ENCODE measurements at places on chromosomes 6 and 20.

GRCh38 chr6:138979365-138979764 lies 8.7 kb downstream of the REPS1 start:
- DNase-seq: no peak

DNA sequence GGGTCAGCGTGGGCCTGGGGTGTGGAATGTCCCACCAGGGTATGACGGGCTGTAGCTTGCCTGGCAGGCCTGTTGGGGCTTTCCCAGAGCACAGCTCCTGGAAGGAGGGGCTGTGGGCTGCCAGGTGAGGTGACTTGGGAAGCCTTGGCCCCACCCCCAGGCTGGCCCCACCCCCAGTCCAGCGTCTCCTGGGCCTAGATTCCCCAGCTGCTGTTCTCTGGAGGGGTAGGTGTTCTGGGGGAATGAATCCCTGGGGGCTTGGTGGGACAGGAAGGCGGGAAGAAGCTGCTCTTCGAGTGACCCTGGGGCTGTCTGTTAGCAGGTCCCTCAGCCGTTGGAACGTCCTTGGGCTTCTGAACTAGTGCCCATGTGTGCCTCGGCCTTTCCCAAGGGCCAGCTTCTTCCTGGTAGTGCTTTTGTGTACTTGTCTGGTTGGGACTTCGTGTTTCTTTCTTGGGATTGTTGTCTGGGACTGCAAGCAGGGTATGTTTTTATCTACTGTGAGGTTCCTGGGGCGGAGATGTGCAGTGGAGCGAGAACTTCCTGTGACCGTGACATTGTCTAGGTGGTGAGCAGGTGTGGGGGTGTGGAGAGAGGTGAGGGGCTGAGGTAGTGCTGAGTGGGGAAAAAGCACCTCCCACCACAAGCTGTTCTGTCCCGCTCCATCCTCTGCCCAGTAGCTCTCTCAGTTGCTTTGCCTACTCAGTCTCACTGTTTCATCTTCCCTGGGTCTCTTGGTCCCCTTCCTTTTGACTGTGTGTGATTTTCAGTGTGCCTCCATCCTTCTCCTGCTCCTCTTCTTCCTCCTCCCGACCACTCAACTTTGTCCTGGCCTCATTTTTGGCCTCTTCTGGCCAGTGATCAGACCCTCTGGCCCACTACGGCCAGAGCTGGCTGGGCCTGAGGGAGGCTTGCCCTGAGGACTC lies 1.3 kb upstream of the DDR1 start:
- DNase-seq: no peak

DNA sequence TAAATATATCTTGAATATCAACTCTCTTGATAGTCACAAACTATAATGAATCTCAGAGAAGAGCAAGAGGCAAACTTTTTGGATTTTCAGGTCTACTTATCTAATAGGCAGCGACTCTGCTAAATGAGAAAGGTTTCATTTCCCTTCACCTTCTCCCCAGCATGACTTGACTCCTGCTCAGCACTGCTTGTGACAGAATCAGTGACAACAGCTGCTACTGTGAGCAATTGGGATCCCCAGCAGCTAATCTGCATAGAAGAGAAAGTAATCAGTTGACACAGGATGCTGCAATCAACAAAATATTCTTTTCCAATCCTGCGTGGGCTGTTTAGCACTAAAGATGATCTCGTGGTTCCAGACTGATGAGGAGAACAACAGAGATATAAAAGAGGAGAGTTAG lies 205.5 kb downstream of the MMUT start:
- no peak for DNase-seq

DNA sequence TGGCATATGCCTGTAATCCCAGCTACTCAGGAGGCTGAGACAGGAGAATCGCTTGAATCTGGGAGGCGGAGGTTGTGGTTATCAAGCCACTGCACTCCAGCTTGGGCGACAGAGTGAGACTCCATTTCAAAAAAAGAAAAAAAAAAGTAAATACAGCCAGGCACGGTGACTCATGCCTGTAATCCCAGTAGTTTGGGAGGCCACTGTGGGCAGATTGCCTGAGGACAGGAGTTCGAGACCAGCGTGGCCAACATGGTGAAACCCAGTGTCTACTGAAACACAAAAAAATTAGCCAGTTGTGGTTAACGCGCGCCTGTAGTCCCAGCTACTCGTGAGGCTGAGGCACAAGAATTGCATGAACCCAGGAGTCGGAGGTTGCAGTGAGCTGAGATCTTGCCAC lies 1.5 kb upstream of the NINL start:
- DNase-seq: no peak

DNA sequence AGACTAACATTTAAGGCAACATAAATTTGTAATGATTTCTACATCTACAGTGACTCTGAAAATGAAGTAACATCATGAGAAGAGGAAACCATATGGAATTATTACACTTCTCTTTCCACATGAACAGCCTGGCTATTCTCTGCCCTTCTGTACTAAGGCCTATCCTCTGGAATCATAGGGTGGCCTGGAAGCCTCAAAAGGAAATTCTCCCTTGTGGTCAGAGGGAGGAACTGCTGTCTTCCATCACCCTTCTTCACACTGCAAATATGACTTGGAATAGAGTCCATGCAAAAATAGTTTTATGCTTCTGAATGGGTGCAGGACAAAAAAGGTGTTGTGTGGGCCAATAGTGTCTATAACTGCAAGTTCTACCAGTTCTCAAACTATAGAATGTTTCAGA lies 44.6 kb upstream of the SH3BGRL2 start:
- DNase-seq: no peak

DNA sequence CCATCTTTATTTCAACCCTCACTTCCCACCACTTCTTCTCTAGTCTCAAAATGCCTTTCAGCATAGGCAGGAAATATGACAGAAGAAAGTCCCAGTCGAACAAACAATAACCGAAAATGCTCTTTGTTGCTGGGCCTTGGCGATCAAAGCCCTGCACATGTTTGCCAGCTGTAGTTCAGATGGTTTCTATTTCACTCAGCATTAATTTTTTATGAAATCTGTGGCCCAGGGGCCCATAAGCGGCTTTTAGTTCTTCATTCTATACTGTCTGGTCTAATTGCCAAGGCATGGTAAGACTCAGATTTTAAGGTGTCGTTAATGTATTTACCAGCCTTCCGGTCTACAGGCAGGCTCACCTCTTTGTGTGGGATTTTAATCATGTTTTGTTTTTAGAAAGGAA lies 10.9 kb upstream of the F13A1 start:
- DNase-seq: no peak

GRCh38 chr6:139327038-139327437 lies 35.2 kb upstream of the TXLNB start:
- DNase-seq: no peak

GRCh38 chr20:12358006-12358654 lies 440.4 kb downstream of the BTBD3 start:
- DNase-seq: no peak

DNA sequence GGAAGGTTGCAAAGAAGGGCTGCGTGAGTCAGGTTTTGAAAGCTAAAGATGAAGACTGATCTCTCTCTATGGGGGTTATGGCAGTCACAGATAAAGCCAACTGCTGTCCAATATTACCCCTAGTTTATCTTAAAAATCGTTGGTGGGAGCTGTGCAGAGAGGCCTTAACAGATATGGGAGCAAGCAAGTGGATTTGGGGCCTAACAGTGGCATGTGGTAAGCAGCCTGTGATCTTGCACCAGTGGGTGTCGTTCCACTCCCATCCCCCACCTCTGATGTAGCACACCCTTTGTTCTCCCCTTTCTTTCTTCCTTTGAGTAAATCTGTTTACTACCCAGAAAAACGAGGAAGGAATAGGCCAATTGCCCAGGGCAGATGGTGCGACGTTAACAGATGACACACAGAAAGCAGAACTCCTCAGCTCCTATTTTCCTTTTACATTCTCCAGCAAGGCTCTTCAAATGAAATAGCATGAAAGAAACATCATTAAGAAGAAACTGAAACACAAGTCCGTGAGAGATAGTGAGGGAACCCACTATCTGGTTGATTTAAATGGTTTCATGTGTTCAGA lies 274.1 kb upstream of the CITED2 start:
- no peak for DNase-seq

GRCh38 chr6:32779036-32779435 lies 15.7 kb upstream of the HLA-DQB2 start:
- DNase-seq: no peak

- no peak for DNase-seq
Measured at GRCh38 chr6:105608711-105609374, 206.0 kb upstream of the PREP start.

DNA sequence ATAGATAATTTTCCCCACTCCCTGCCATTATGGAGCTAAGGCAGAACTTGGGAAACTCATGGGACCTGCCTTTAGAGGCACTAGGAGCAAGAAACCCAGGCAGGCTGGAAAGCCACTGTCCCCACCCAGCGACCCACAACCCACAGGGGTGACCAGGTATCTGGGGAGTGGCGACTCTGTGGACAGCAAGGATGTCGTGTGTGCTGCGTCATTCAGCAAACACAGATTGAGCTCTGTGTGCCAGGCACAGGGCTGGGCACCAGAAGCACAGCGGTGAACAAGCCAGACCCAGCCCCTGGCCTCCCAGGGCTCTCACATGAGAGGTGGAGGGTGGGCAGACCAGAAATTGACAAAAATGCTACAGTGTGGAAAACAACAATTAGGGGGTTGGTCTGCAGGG lies 27.7 kb downstream of the DLGAP4 start:
- DNase-seq: no peak

GRCh38 chr6:100465701-100466409 lies 1.1 kb upstream of the SIM1 start:
- no peak for DNase-seq

- DNase-seq: no peak
Measured at GRCh38 chr20:32462900-32463641, 104.9 kb downstream of the ASXL1 start.

DNA sequence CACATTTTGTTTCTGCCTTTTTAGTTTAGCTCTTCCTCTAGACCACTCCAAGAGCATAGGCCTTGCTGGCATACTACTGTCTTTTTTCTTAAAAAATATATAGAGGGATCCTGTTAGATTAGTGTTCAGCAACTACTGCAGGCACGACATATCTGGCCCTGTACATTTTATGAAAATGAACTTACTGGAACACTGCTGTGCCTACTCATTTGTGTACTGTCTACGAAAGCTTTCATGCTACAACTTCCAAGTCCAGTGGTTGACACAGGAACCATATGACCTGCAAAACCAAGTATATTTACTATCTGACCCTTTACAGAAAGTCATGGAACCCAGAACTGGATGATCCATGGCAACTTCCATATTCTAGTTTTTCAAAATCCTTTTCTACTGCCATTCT lies 66.6 kb upstream of the SPTLC3 start:
- DNase-seq: no peak

- DNase-seq: no peak
Measured at GRCh38 chr6:79985128-79985527, 19.3 kb upstream of the TTK start.

GRCh38 chr6:28349892-28350737 lies at the start of gene ZKSCAN3:
ZKSCAN3 (plus strand) TSS chr6:28349947; CDS start chr6:28359587, 9,640 bp downstream.
- peak; percentile 75 for DNase-seq

DNA sequence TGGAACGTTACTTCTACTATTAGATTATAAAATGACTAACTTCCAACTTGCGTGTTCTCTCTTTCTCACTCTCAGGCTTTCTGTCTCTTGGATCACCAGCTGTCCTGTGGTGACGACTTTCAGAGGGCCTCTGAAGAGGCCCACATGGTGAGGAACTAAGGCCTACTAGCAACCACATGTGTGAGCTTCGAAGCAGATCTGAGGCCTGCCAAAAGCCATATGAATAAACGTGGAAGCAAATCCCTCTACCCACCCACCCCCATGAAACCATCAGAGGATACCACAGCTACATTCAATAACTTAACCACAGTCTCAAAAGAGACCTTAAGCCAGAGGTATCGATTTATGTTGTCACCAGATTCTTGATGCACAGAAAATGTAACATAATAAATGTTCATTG lies 13.5 kb upstream of the BMP5 start:
- no peak for DNase-seq

DNA sequence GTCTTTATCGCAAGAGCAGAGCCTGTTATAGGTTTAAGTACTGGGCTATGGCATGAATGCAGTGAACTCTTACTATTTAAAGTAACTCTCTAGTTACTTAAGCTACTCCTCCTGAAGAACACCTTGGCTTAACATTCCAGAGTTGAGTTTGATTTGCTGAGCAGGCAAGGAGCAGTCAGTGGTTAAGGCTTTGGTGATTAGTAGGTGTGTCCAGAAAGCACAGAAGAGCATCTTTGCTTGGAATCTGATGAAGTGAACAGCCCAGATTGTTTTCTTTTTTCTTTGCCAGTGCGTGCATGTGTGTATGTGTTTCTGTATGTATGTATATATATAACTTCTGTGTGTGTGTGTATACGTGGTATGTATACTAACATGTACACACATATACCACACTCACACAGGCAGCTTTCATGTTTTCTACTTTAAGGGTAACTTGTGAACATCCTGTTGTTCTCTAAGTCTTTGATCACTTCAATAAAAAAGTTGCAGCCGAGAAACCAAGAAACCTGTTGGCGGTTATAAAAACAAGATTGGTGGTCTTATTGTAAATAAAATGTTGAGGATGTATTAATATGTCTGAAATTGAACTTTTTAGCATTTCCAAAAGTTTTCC lies 56.2 kb upstream of the TULP4 start:
- DNase-seq: no peak

DNA sequence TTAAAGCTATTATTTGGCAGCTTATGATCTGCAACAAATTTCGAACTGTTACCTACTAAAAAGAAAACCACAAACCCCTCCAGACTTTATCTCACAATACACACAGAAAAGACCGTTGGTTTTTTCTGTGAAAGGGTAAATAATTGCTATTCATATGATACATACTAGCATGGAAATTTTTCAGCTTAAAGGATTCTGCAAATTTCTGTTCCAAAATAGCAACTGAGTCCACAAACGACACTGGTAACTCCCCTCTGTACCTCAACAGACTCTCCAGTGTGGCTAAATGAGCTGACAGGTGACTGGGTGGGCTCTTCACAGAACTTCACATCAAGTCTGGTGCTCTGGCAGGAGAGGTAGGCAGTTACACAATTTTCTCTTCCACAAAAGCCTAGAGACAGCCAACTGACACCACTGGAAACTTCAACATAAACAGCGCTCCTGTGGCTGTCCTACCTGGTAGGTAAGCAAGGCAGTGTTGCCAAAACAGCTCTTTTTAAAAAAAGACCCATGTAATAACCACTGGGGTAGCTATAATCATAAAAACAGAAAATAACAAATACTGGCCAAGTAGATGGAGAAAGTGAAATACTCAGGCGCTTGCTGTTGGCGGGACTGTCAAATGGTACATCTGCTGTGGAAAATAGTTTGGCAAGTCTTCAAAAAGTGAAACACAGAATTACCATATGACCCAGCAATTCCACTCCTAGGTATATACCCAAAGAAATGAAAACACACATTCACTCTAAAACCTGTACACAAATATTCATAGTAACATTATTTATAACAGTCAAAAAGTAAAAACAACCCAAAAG lies 37.8 kb downstream of the ELOVL5 start:
- no peak for DNase-seq

DNA sequence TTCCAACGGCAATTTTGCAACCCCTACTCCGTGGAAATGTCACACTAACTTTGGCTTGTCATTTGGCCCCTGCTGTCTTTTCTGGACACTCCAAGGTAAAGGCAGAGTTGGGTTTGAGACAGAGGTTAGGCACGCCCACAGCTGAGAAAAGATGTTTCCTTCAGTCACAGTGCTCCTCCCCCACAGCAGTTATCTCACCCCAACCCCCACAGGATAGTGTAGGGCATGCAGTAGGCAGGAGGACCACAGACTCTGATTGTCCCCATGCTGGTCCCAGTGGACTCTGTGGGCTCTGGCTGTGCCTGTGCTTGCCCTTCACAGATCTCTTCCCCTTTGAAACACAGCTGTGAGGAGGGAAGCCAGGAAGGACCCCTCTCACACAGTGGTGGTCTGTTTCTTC lies 124.0 kb upstream of the CARMIL1 start:
- DNase-seq: no peak
